ENCODE measurements at places on chromosomes 13 and 19.

DNA sequence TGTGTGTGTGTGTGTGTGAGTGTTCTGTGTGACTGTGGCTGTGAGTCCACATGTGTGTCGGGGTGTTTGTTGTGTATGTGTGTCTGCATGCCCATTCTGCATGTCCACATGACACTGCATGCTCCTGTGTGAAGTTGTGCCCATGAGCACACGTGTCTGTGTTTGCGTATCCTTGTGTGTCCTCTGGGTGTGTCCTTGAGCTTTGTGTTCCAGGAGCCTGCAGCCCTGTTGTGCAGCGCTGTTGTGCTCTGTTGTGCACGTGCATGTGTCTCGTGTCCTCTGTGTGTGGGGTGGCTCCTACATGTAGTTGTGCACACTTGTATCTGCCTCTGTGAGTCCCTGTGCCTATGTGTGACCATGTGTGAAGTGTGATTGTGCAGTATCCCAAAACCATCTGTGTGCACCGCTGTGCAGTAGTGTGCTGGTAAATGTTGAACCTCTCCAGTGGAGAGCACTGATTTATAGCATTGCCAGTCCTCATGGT lies 2.2 kb upstream of the ARHGEF18 start:
- no peak for DNase-seq

- DNase-seq = no peak
Measured at GRCh38 chr19:55488986-55489710, 912 bp downstream of the SSC5D start.

GRCh38 chr19:15231271-15231670 lies 977 bp downstream of the EPHX3 start:
- no peak for DNase-seq

- DNase-seq = no peak
Measured at GRCh38 chr19:6225232-6225865, 54.4 kb downstream of the MLLT1 start.

- DNase-seq = no peak
Measured at GRCh38 chr13:50366488-50367174, 351.4 kb downstream of the KCNRG start.

DNA sequence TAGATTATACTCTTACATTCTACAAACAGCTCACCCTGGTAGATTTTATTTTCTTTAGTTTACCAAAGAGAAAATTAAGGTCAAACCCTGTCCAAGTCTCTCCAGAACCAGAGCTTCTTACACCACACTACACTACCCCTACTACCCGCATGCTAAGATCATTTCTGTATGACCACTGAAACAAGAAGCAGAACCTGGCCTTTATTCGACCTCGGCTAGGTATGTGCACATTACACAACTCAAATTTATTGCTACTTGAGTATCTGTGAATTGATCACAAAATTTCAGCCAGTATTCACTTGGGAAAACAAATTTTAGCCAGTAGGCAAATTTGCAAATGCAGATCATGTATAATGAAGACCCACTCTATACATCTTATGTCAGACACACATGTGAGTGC lies 2437.0 kb downstream of the PCDH9 start:
- DNase-seq = no peak

DNA sequence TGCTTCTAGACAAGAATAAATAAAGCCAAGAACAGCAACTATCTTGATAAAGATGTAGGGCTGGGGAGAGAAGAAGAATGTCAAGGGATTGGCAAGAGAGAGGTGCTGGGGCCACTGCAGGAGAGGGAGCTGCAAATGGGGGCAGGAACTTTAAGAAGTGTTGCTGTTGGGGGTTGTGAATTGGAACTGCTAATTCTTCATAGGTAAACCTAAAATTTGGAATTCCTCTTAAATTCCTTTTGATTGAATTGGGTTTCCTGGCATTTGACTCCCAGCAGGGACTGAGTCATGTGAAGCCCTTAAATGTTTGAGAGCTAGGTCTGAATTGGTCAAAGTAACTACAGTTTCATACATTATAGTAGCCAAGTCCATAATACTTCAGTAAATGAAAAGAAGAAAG lies 305.6 kb upstream of the TMTC4 start:
- DNase-seq = no peak

- no peak for DNase-seq
Measured at GRCh38 chr19:13150931-13151604, 857 bp downstream of the IER2 start.

DNA sequence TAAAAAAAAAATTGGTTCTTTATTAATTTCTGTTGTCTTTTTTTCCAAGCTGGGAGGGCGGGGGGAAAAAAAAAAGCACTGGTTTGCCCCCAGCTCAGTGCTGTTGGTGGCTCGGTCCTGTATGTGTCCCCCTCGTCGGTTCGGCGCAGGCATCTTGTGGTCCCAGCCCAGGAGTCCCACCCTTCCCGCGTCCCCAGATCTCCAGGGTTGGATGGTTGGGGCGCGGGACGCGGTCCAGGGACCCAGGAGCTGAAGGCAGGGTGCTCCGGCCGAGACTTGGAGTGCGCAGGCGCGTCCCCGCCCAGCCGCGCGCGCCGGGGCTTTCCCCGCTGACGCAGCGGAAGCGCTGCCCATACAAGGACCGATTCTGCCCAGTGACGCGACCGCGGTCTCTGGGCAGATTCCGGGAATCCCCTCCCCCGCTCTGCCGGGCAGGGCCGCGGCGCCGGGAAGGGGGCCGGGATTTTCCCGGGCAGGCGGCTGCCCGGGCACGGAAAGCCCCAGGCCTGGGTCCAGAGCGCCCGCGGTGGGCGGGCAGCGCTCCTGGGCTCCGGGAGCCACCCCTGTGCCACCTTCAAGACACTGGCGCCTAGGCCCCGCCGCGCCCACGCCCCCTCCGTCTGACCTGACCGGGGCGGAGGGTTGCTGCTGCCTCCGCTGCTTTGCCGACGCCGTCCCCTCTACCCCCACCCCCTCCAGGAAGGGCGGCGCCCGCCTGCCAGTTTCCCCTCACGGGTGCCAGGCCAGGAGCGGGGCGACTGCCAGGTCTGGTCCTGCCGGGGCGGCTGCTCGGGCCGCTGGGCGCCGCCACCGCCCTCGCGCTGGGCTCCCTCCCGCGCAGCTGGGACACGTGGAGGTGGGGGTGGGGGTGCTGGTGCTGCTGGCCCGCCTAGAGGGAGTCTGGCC lies 2.3 kb downstream of the JUNB start:
- DNase-seq = peak; percentile 94

GRCh38 chr19:14166999-14167575 lies 30.7 kb upstream of the ASF1B start:
- DNase-seq = no peak

- peak; percentile 40 for DNase-seq
Measured at GRCh38 chr19:38395381-38396114, 7.1 kb downstream of the SPRED3 start.

- no peak for DNase-seq
Measured at GRCh38 chr19:32866061-32866460, 3.5 kb downstream of the SLC7A9 start.

DNA sequence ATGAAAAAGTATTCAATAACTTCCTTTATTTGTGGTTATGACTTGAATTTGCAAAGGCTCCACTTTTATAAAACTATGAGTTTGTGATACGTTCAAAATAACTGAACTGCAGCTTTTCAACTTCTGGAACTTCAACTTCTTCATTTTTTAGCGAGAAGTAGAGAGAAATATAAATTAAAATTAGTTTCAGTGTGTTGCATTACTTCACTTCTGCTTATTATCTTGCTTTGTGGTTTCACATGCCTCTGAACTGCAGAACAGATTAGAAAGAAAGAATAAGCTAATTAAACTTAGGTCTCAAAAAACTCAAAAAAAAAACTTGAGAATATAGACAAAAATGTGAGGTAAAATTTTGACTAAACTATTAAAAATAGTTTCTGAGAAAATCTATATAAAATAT lies 1073.4 kb downstream of the PCDH17 start:
- no peak for DNase-seq

GRCh38 chr19:29176981-29177754 lies 35.8 kb downstream of the UQCRFS1 start:
- DNase-seq = no peak

- no peak for DNase-seq
Measured at GRCh38 chr19:16061943-16062342, 14.4 kb upstream of the TPM4 start.

DNA sequence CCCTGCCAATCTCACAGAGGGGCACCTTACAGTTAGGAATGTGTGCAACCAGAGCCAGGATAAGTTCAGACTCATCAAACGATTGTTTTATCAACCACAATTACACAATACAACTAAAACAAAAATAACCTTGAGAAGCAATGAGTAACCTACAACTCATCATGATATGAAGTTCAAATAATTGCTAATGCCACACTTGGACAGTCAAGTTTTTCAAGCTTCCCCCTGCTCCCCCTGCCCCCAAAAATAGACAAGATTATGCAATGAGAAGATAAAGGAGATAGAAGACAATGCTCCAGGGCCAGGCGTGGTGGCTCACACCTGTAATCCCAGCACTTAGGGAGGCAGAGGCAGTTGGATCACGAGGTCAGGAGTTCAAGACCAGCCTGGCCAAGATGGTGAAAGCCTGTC lies 13.6 kb upstream of the KPNA3 start:
- no peak for DNase-seq

GRCh38 chr19:14369399-14370168 lies 11.7 kb upstream of the ADGRE5 start:
- no peak for DNase-seq

GRCh38 chr13:101875717-101876393 lies 423.4 kb downstream of the ITGBL1 start:
- DNase-seq = no peak
